Calu3 (cell line): ENCODE measurements at places on chromosomes 7 and 10. TPM values are rescaled to one million over a fixed set of nuclear protein-coding genes. Genes with fewer than 3 reads are reported as not detected.

The KEL gene
- total RNA-seq = not detected in 2 replicates

The PNLIPRP3 gene
- total RNA-seq = not detected in 2 replicates

- DNase-seq = peak; percentile 45
These were observed 41.1 kb upstream of the STMP1 start for GRCh38 chr7:135620980-135621850.

DNA sequence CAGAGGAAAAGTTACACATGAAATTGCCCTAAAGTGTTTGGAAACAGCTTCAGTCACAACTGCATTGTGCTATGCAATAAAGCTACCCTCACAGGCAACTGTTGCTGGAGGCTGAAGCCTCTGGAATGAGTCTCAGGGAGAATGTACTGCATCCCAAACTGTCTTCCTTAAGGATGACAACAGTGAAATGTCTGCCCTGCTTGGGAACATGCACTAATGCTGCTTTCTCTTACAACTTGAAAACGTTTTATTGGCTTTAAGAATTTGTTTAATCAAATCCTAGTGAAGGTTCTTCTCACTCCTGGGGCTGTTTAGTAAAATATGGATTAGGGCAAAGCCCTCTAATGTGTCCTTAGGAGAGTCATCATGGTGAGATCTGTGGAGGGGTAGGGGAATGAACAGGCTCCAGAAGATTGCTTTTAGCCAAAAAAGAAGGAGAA lies 215.4 kb downstream of the TWIST1 start:
- no peak for DNase-seq

DNA sequence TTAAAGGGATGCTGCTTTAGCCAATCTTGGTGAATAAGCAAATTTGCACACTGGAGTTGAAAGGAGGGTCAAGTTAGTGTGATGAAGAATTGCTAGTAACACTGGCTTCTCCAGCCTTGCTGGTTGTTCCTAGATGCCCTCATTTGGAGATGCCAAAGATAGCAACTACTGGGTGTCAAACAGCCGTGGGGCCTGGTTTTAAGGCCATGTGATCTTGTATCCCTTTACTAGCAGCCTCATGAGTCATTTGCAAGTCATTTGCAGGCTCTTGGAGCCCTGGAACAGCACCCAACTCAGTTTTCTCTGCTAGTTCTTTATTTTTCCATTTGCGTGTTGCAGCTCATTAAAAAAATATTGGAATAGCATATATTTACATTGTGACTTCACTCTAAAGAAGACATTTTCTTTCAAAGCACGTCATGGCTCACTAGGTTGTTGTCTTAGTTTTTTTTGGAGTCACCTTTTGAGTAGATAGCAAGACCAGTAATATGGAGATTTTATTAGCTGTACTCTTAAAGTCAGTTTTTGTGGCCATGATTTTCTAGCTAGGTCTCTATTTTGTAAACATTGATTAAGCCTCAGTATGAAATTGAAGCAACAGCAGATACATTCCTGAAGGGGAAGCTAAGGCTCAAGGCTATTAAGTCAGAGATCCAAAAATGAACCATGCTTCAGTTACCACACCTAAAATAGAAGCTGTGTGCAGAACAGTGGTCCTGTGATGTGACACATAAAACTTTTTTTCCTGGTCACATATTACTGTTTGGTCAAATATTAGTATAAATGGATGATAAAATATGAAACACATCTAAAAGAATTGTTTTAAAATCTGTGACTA lies 1.3 kb downstream of the LSMEM1 start:
- peak; percentile 41 for DNase-seq

DNA sequence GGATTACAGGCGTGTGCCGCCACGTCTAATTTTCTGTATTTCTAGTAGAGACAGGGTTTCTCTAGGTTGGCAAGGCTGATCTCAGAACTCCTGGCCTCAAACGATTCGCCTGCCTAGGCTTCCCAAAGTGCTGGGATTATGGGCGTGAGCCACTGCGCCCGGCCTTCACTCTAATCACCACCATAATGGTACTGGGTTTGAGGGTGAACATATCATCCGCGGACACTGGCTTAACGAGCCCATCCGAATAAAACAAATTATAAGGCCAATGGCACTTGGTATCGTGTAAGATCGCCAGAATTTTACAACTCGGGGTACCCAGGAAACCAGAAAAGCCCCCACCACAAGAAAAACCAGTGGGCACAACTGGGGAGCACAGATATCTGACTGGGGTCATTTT lies 580 bp downstream of the FAM200A start:
- DNase-seq = no peak

DNA sequence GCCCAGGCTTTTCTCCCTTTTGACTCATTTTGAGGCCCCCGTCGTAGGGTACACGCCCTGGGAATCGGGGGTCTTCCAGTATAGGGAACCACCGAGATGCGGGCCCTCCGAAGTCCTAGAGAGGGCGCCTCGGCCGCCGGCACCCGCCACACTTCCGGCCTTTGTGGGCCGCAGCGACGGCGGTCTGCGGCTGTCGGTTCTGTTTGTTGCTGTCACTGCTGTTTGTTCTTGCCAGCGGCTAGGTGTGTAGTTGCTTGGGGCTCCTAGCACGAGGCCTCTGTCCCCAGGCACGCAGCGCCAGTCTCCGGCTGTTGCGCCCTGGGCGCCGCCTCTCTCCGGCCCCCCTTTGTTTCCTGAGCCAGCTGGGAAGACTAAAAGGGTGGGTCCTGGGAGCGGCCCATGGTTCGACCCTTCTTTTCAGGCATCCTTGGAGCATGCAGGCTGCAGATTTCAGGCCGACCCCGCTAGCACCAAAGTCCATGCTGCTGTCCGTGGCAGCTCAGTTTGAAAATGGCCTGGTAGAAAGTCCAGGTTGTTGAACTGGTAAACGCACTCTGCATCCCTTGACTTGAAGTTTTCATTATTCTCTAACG lies 17.8 kb upstream of the ZKSCAN1 start:
- peak; percentile 19 for DNase-seq

DNA sequence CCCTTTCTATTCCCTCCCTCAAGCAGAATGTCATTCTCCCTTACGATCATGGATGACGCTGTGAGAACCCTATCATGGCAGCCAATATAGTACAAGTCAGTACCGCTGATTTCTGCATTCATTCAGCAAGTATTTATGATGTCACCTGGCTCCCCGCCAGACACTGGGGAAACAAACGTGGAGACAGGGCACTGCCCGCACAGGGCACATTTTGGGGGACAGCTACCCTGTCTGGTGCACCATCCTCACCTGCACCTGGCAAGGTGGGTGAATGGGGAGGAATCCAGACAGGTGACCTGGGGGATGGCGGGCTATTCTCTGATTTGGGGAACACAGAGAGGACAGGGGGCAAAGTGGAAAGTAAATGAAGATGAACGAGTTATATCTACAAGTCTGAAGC lies 28.4 kb downstream of the MKI67 start:
- no peak for DNase-seq

- DNase-seq = no peak
These were observed 76.4 kb upstream of the CCNY start for GRCh38 chr10:35259769-35260397.

DNA sequence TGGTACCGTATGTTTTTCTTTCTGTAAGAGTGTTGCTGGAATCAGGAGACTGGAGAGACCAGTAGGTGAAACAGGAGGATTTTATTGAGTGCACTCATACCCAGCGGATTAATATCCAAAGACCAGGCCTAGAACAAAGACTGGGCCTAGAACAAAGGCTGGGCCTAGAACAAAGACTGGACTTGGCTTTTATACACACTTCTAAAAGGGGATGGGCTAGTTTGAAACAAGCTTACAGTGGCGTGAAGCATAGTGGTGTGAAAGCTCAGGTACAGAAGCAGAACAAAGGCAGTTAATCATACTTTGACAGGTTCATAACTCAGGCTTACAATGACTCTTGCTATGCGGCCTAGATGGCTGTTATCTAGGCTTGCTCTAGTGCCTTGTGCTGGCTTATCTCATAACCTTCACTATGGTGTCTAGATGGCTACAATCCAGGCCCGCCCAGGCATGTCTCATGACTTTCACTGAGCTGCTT lies 67.7 kb downstream of the TRIM24 start:
- peak; percentile 2 for DNase-seq

GRCh38 chr7:48734695-48735406 lies 189.5 kb upstream of the CDC14C start:
- no peak for DNase-seq

DNA sequence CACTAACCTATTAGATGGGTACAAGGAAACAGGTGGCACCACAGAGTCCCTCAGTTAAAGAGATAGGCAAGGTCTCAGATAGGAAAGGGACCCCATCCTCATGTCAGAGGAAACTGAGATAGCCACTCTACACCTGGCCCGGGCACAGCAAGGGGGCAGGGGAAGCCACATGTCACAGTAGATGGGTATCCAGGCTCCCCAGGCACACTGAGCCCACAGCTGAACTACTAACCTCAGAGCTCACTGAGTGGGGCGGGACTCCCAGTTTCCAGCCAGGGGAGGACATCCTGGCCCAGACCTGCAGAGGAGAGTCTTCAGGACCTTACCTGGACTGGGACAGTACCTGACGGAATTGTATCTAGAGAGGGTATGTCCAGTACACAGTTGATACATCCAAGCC lies 3.7 kb upstream of the CDHR1 start:
- no peak for DNase-seq

- no peak for DNase-seq
These were observed 4.1 kb downstream of the MRPL43 start for GRCh38 chr10:100982916-100983830.

- DNase-seq = no peak
These were observed 633.4 kb downstream of the PARD3 start for GRCh38 chr10:34181553-34182300.

DNA sequence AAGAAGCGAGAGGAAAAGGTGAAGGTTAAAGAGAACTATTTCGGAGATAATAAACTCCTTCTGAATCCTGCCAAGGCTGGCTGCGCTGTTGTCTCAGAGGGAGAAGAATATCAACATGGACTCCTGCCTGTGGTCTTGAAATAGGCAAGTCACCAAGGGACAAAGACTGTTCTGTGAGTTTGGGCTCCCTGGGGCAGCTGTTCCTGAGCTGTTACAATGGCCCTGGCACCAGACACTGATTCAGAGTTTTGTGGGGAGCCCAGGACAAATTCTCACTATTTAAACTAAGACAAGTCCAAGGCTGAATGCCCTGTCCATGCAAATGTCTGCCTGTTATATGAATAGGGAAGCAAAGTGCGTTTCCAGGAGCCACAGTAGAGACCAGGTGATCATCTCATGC lies 81.4 kb downstream of the PRPF18 start:
- DNase-seq = no peak

The ADRB1 gene
- total RNA-seq = 0.47 and 0.78 TPM in 2 replicates

The CPA1 gene
- total RNA-seq = not detected in 2 replicates

GRCh38 chr10:84424731-84425167 lies 96.4 kb downstream of the CCSER2 start:
- peak; percentile 66 for DNase-seq

- no peak for DNase-seq
These were observed 25.6 kb downstream of the MDH2 start for GRCh38 chr7:76073335-76073990.

The DYNC1I1 gene
- 0.73 and 1.4 TPM in 2 replicates for total RNA-seq

DNA sequence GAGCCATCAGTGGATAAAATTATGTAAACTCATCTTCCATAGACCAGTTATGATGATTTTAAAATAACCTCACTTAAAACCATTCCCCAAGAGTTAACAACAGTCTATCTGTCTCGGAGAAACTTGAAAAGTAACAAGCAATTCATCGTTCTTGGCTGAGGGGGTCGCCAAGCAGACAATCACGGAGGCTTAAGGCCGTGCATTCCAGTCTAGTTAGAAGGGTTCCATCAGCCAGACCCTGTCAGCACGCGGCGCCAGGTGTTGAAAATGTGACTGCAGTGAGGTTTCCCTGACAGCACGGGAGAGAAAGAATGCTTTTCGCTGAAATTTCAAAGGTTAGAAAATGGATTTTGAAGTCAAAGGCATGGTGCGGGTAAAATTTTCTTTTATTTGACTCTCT lies 1025.0 kb upstream of the CELF2 start:
- no peak for DNase-seq

GRCh38 chr7:156445997-156446761 lies 194.4 kb upstream of the RNF32 start:
- DNase-seq = no peak

The UTF1 gene
- total RNA-seq = not detected in 2 replicates

The SFRP4 gene
- not detected in 2 replicates for total RNA-seq

DNA sequence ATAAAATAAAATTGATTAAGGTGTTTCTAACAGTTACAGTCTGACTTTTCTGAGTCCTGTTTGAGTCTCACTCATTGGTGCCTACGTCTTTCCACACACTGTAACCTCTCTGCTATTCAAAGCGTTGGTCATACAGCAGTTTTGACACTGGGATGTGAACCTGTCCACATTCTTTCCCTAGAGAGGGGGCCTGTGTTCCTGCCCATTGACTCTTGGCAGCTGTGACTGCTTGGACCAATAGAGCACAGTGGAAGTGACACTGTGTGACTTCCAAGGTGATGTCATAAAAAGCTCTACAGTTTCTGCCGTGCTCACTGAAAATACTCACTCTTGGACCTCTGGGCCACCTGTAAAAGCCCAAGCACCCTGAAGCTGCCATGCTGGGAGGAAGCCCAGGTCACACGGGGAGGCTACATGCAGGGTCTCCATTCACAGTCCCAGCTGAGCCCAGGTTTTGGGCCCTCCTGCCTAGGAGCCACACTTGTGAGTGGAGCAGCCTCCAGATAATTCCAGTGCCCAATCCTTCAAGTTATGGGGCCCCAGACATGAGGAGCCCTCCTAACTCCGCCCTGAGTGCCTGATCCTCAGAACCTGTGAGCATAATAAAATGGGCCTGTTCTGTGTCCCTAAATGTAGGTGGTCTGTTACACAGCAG lies 704 bp upstream of the ANTXRL start:
- DNase-seq = no peak

DNA sequence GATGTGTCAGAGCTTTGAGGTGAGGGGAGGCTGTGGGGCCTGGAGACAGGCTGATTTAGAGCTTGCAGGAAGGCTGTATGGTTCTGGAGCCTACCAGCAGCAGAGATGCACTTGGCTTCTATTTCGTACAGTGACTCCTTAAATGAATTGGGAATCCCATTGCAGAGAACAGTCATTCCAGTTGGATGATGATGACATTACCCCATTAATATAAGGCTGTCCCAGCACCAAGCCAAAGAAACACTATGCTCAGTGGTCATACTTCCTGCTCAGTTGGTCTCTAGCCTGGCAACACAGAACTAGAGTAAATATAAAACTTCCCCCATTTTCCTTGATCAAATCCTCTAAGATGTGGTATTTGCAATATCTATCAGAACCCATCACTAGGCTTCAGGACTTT lies 5.7 kb upstream of the CLEC5A start:
- no peak for DNase-seq

The SCIN gene
- total RNA-seq = 22.6 and 28.3 TPM in 2 replicates

DNA sequence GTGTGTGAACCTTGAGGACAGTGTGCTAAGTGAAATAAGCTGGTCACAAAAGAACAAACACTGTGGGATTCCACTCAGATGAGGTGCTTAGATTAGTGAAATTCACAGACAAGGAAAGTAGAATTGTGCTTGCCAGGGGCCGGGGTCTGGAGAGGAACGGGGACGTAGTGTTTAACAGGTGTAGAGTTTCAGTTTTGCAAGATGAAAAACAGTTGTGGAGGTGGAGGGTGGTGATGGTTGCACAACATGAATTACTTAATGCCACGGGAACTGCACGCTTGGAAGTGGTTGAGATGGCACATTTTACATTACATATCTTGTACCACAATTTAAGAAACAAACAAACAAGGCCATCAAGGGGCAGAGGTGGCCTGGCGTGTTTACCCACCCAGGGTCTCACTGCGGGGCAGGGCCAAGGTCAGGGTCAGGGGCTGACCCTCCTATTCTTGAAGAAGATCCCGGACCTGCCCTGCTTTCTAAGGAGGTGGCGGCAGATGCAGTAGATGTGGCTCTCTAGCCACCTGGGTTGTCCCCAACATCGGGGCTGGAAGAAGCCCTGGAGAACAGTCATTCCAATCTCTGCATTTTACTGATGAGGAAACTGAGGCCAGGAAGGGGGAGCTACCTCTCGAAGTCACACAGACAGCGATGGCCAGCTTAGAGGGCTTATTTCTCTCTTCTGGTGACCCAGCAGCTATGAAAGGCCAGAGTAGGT lies 91.5 kb upstream of the LRRC4 start:
- no peak for DNase-seq
